ENCODE measurements at places on chromosomes 1 and 21. TPM values are rescaled to one million over a fixed set of nuclear protein-coding genes. Genes with fewer than 3 reads are reported as not detected.
A peak's percentile ranks its signal among the peaks of the same experiment; 100 is the strongest.

DNA sequence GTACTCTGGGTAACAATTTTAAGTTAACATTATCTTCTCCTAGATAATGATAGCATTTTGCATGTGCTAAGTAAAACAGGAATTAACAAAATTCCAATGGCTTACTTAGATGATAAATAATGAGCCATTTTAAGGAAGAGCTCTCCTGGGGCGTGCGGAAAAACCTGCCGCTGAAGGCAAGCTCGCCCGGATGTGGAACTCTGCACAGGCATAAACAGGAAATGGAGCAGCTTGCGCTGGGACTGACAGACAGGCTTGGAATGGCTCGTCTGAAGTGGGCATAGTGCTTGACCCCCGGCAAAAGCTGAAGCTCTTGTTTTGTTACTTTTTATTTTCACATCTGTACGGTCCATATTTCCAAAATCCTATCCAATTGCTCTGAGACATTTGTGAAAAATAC lies 169.2 kb downstream of the ZNF281 start:
- no peak for DNase-seq

- no peak for DNase-seq
Observed at GRCh38 chr1:91754816-91755580, 131.0 kb downstream of the TGFBR3 start.

DNA sequence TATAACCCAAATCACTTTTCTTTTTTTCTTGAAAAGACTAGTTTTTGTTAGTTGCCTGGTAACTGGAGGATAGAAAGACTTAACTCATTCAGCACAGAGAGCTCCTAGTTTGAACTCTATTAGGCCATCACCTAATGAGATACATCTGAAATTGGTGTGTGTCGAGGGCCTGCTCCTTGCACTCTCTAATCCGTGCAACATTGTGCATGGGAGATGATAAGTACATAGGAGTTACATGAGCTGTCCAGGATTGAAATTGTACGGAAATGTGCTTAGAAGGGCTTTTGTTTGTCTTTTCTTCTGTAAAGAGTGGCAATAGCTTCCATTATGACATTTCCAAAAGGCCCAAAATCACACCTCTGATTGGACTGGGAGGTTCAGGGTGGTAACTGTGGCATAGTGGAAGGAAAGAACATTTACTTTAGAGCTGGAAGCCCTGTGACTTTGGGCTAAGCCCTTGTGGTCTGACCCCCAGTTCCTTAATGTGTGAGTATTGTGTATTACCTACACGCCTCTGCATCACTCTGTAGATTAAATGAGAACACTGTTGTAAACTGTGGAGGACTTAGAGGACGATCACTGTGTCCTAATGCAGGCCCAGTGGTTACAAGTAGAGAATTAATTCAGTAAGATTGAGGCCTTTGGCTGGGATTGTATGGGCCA lies 71.2 kb downstream of the FGGY start:
- DNase-seq = no peak

DNA sequence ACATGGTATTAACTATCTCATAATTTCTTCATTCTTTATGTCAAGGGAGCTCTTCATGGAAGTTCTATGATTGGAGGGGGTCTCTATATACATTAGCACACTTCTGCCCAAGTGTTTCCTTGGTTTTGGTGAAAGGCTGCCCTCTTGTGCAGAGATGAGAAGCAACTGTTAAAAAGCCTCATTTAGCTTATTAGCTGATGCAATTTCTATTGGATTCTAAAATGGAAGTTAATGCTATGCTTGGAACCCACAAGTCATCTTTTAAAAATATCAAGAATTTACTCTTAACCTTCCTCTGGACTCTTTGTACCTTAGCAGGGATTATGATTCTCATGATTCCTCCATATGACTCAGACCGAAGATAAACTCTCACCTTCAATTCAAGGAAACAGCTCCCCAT lies 328.9 kb downstream of the PTBP2 start:
- DNase-seq = peak; percentile 10

ELAPOR1 gene
- 0.57 TPM for total RNA-seq
